ENCODE measurements at places on chromosomes 11 and 22. TPM values are rescaled to one million over a fixed set of nuclear protein-coding genes. Genes with fewer than 3 reads are reported as not detected.
A peak's percentile ranks its signal among the peaks of the same experiment; 100 is the strongest.

- H3K4me3 ChIP-seq = no peak overlapping the region
- H3K27ac ChIP-seq = no peak overlapping the region
- no peaks in the 10 kb centered on the region for H3K36me3 ChIP-seq
- H3K4me1 ChIP-seq = no peaks in the 10 kb centered on the region
Observed at GRCh38 chr11:83427943-83428342, 141.8 kb upstream of the CCDC90B start.

OR8G1 gene
- total RNA-seq = not detected

GRCh38 chr11:119081682-119082260, 2.9 kb upstream of the HMBS start:
- no peak for DNase-seq
- peaks cover 45% of the 10 kb centered on the region for H3K36me3 ChIP-seq
- peaks cover 10% of the 10 kb centered on the region for H3K4me1 ChIP-seq
- no peak overlapping the region for H3K27ac ChIP-seq
- H3K27me3 ChIP-seq = no peaks in the 10 kb centered on the region
- H3K4me3 ChIP-seq = no peak overlapping the region

DNA sequence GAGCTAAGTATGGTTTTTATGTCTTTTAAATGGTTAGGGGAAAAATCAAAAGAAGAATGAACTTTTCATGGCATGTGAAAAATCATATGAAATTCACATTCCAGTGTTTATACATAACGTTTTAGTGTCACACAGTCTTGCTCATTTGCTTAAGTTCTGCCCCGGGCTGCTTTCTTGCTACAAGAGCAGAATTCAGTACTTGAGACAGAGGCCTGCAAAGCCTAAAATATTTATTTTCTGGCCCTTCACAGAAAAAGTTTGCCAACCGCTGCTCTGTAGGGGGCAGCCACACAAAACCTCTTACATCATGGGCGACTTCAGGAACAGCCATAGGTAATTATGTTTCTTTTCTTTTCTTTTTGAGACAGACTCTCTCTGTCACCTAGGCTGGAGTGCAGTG, 1.0 kb upstream of the ATG2A start:
- peak; percentile 51 for DNase-seq
- no peaks in the 10 kb centered on the region for H3K36me3 ChIP-seq
- no peak overlapping the region for H3K27ac ChIP-seq
- H3K4me3 ChIP-seq = peak overlapping the region; percentile 69
- H3K27me3 ChIP-seq = no peaks in the 10 kb centered on the region

Measured in PC-3 (cell line).